ENCODE measurements at places on chromosomes 4 and X.
A peak's percentile ranks its signal among the peaks of the same experiment; 100 is the strongest.

DNA sequence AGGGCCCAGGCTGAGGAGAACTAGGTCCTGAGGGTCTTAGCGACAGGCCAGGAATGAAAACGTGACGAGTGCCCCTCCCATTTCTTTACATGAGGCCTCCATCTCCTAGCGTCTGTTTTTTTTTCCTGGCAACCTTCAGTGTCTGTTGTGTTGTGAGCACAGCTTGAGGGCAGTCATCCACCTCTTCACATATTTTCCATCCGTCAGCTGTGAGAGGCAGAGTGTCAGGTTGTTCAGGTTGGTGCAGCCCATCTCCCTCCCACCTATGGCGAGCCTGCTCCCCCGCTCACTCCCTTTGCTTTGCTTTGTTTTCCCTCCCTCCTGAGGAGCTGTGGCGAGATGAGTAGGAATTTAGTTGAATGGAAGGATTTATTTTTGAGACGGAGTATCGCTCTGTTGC lies 51.7 kb upstream of the CHRNA9 start:
- no peak for DNase-seq

DNA sequence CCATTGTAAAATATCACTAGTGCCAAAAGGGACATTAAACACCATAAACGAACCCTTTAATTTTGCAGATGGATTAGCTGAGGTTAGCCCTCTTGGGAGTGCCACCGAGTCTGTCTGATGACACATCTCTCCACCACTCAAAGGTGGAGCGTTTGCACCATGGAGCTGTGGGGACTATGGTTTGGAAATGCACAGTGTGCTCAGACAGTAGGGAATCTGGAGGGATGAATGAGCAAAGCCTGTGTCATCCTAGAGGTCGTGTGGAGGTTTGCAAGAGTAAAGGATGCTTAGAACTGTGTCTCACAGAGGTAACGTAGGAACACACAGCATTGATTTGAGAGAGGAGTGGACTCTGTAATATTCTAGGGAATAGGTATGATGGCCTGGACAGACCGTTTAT lies 93.7 kb downstream of the CLNK start:
- DNase-seq, result no peak

- DNase-seq, result no peak
Observed at GRCh38 chr4:151912632-151913031, 151.8 kb upstream of the GATB start.

DNA sequence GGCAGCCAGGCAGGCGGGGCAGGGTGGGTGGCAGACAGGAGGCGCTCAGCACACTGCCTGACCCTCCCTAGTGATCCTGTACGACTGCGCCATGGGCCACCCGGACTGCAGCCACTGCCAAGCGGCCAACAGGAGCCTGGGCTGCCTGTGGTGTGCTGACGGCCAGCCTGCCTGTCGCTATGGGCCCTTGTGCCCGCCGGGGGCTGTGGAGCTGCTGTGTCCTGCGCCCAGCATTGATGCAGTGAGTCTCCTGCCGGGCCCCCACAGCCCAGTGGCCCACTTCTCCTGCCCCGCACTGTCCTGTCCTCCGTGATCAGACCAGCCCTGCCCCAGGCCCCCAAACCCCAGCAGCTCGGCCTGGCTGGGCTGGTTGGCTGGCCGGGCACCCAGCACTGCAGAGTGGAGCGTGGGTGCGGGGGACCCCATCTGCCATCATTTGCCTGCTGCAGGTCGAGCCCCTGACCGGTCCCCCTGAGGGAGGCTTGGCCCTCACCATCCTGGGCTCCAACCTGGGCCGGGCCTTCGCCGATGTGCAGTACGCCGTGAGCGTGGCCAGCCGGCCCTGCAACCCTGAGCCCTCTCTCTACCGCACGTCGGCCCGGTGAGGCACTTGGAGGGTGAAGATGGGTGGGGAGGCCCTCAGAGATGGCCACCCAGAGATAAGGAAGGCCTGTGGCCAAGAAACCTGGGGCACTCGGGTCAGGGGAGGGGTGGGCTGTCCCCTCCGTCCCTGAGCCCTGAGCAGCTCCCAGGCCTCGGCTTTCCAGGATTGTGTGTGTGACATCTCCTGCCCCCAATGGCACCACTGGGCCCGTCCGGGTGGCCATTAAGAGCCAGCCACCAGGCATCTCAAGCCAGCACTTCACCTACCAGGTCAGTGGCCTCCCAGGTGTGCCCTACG lies 7.6 kb downstream of the PLXNB3 start:
- DNase-seq, result no peak

DNA sequence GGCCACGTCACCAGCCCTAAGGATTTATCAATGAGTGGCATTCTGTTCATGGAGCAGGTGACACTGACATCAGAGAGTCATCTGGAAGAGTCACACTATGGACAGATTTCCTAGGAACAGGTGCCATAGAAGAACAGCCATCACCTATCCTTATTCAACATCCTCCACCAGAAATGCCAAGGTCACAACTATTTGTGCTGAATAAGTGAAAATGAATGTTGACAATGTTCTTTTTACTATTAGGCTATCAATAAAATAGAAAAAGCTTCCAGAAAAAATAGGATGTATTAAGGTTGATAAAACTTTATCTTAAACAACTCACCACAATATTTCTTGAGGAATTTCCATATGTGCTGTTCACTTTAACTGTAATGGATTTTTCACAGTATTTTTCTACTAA lies 62.9 kb downstream of the HAUS3 start:
- DNase-seq, result no peak

- no peak for DNase-seq
Observed at GRCh38 chr4:151808120-151808529, 47.3 kb upstream of the GATB start.

GRCh38 chr4:180542445-180543100 lies 1700.6 kb upstream of the TENM3 start:
- DNase-seq, result peak; percentile 87

GRCh38 chr4:184432127-184432922 lies 42.0 kb downstream of the IRF2 start:
- DNase-seq, result no peak

DNA sequence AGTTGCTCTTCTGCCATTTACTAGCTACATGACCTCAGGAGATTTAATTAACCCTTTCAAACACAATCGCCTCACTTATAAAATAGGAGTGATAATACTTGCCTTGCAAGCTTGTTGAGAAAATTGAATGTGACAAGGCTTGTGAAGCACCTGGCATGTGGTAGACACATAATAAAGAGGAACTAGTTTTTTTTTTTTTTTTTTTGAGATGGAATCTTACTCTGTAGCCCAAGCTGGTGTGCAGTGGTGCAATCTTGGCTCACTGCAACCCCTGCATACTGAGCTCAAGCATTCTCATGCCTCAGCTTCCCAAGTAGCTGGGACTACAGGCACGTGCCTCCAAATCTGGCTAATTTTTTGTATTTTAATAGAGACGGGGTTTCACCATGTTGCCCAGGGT lies 73.7 kb upstream of the STIM2 start:
- no peak for DNase-seq

DNA sequence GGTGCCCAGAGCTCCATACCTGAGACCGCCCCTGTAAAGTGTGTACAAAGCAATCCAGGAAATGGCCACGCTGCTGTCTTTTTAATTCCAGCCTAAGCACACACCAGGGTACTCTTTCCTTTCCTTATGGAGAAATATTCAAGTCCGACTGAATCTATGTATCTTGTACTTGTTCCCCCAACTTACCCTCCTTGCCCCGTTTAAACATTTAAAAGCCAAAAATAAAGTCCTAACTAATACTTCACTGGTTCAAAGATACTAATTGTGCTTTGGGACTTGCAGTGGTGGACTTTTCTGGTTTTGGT lies 731 bp upstream of the AMMECR1 start:
- DNase-seq, result no peak

DNA sequence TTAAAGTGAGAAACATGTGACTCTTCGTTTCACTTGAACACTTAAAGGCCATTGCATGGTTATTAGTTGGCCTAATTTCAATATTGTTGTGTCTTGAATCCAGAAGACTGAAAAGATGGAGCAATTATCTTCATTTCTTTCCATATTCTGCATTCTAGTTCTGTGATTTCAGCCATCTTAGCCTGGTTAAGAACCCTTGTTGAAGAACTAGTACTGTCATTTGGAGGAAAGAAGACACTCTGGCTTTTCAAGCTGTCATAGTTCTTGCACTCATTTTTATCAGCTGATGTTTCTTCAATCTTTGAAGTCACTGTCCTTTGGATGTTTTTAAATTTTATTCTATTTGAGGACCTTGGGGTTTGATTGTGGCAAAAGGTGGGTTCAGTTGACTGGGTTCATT lies 81.6 kb downstream of the MTMR8 start:
- DNase-seq, result no peak

DNA sequence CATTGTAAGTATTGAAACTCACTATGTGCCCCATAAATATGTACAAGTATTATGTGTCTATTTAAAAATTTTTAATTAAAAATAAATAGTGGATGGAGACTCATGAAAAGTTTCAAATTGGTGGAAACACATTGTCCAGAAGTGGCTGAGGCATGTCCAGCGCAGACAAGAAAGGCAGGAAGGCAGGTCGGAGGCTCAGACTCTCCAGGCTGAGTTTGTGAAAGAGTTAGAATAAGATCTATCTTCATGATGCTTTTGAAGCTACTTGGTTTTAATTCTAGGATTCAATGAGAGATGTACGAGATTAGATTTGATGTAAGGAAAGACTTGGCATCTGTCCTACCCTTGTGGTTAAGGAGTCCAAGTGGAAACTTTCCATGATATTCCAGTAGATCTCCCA lies 19.8 kb downstream of the PNMA6F start:
- DNase-seq, result no peak

- no peak for DNase-seq
Observed at GRCh38 chrX:63513825-63514568, 162.9 kb upstream of the SPIN4 start.

DNA sequence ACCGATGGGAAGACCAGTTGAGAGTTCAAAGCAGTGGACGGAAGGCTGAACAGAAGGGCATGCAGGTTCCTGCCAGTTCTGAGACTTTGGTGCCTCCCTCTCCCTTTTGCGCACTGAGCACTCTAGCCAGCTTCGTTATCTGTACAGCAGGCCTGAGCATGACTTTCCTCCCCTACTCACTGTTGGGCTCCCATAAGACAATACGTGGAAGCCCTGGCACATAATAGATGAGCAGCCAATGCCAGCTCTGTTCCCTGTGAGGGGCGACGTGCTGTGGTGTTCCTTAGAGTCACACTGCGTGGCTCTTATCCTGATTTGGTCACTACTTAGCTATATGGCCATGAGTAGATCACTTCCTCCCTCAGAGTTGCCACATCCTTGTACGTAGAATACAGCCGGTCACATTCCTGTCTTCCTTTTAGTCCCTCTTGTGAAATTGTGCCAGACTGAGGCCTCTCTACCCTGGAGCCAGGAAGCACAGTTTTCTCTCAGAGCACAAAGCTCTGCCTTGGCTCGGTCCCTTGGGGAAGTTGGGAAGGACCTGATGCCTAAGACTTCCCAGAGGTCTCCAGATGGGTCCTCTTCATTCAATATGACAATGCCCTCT lies 160.4 kb upstream of the MAMLD1 start:
- DNase-seq, result no peak

DNA sequence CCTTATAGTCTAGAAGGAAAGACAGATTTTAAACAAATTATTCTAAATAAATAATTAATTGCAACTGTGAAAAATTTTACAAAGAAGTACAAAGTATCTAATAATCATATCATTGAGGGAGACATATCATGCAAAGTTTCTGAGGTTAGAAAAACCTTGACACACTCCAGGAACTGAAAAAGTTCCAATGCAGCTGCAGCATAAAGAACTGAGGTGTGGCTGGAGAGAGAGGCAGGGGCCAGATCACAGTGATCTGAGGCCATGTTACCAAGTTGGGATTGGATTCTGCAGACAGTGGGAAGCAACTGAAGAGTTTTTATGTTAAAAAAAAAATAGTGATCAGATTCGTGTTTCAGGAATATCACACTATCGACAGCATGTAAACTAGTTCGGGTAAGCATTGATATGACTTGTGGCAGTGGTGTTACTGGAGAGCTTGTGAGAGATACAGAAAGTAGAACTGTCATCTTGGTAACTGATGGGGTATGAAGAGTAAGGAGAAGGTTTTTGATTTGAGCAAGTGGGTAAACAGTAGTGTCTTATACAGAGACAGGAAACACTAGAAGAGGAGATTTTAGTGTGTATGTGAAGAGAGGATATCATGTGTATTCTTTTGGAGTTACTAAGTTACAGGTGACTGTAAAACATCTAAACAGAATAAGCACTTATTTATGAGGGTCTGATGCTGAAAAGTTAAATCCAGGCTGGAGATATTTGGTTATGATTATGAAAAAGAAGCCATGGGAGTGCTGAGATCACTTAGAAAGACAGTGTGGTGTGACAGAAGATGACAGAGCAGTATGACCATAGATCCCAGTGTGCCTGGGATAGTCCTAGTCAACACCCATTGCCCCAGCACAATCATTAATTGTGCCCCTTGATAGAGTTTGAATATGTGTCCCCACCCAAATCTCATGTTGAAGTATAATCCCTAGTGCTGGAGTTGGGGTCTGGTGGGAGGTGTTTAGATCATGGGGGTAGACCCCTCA lies 15.6 kb upstream of the SPRY1 start:
- DNase-seq, result no peak

GRCh38 chr4:155134136-155134535 lies 74.3 kb upstream of the NPY2R start:
- no peak for DNase-seq

- DNase-seq, result no peak
Observed at GRCh38 chrX:64198036-64198435, 7.5 kb downstream of the AMER1 start.
